ENCODE measurements at places on chromosomes 4 and X. TPM values are rescaled to one million over a fixed set of nuclear protein-coding genes. Genes with fewer than 3 reads are reported as not detected.

Gene MSMO1
- 424 TPM for total RNA-seq

Gene TBC1D25
- 3.9 TPM for total RNA-seq

Gene SMARCAD1
- total RNA-seq = 39.6 TPM

Gene NONO
- total RNA-seq = 400 TPM

Gene TSPAN7
- total RNA-seq = not detected

Gene NXF2
- total RNA-seq = not detected

Gene F11
- not detected for total RNA-seq
